ENCODE measurements at places on chromosomes 12 and 14.

- DNase-seq: no peak
These were observed 9.2 kb downstream of the NIN start for GRCh38 chr14:50821510-50822464.

DNA sequence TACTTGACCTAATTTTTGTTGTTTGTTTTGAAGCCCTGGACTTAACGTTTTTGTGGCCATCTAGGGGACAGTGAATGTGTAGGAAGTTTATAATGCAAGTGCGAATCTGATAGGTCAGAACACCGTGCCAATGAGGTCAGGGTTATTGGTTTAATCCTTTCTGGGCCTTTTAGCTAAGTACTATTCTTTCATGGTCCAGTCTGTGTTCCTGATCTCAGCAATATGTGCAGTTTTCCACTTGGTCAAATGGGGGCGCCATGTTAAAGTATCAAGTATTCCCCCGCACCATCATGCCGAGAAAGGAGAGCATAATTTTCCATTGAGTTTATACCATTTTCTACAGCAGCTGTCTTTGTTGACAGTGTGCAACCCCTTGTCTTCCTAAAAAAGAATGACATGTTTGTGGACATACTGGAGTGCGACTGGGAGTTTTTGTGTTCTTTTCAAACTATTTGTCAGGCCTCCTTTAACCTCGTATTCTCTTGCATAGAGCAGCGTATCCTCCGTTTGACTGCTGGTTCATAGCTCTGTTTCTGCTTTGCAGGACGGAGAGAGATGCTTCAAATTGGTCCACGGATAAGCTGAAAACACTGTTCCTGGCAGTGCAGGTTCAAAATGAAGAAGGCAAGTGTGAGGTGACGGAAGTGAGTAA lies 1.3 kb downstream of the AHSA1 start:
- no peak for DNase-seq

DNA sequence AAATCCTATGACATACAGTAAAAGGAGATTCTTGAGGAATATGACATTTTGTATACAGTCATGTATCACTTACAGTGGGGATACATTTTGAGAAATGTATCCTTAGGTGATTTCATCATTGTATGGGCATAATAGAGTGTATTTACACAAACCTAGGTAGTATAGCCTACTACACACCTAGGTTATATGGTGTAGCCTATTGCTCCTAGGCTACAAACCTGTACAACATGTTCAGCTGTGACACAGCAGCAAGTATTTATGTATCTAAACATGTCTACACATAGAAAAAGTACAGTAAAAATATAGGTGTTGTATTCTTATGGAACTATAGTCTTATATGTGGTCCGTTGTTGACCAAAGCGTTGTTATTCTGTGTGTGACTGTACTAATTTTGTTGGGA lies 178.8 kb downstream of the FOXA1 start:
- no peak for DNase-seq

DNA sequence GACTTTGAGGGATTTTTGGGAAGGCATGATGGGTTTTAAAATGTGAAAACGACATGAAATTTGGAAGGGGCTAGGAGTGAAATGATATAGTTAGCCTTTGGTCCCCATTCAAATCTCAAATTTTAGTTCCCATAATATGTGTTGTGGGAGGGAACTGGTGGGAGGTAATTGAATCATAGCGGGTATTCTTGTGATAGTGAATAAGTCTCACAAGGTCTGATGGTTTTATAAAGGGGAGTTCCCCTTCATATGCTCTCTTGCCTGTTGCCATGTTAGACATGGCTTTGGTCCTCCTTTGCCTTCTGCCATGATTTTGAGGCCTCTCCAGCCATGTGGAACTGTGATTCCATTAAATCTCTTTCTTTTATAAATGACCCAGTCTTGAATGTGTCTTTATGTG lies 72.8 kb downstream of the SLC16A7 start:
- DNase-seq: no peak

- no peak for DNase-seq
These were observed 775 bp upstream of the FAM186A start for GRCh38 chr12:50397117-50397650.

DNA sequence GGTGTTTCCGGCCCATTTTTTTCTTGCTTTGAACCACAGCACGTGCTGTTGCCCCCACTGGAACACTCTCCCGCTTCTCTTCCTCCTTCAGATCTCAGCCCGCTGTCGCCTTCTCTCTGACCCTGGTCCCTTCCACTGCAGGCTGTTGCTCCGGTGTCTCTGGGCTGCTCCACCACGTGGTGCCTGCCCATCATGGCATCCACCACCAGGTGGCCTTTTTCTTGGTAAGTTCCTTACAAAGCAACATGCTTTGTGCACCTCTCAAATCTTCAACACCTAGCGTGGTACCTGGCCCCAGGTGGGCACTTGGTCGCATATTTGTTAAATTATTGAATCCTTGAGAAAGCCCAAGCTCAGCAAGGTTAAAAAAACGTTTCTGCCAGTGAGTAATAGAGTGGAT lies 19.1 kb downstream of the TUNAR start:
- DNase-seq: no peak

GRCh38 chr14:59619061-59619460 lies 42.4 kb upstream of the CCDC175 start:
- DNase-seq: no peak

DNA sequence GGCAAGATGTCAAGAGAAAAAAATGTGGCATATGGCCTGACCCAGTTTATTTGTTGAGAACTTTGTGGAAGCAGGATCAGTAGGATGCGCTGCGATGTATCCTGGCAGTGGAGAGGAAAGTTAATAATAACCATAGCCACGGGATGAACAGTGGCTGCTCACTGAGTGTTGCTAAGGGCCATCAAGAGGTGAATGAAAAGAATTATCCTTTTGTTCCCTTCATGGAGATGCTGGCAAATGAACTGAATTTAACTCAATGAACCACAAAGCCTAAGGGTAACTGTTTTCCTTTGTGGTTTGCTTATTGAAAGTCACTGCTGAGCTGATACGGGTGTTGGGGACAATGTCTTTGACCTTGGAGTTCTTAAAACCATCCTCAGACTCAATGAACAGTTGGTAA lies 476.5 kb downstream of the APAF1 start:
- no peak for DNase-seq

DNA sequence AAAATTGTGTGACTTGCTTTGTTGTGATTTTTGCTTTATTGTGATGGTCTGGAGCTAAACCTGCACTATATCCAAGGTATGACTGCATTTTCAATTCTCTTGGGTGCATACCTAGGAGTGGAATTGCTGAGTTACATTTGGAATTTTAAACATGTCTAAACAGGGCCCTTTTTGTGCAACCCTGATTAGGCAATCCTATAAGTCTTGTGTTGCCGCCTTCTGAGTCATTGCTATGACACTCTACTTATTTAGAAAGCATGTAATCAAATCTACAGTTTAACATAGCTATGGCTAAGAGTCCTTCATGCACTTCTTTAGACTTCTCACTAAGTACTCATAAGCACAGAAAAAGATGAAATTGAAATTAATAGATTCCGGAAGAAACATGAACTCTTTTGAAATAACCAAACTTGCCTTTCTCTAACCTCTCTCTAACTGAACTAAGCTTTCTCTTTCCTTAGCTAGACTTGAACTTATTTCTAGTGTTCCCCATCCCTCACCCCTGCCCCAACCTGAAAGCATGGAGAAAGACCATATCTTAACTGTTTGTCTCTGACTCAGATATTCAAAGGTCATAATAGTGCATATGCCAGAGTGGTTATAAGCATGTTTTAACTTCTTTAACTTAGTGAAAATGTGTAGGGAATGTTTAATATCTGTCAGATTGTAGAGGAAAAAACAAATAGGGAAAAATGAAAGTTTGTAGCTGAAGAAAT lies 203.0 kb downstream of the SNAPC1 start:
- no peak for DNase-seq

DNA sequence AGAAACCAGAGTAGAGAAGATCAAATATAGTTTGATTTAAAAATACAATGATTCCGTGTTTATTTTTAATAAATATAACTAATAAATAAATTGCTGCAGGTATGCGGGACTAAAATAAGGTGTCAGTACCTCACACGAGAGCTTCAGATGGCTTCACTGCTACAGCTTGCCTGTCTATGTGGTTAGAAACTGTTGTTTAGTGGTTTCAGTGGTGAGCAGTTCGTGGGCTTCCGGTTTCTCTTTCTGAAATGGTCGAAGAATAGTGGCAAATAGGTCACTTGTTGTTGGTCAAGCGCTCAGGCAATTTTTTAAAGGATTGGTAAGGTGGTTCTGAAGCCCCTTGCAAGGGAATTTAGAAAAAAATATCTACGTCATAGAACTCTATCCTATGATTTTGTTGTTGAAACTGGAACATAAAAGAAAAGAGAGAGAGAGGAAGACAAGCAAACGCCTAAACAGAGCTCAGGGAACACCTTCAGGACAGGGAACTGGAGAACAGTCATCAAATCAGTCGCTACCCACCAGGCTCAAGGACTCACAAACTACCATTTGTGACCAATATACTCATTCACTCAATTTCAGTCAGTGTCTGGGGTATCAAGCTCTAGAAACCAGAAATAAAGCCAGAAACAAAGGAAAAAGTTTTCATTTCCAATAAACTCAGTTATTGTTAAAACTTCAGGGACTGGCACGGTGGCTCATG lies 31.3 kb downstream of the GABARAPL1 start:
- DNase-seq: no peak

GRCh38 chr12:91373086-91373485 lies 190.5 kb upstream of the DCN start:
- no peak for DNase-seq

GRCh38 chr12:388541-389141 lies 479 bp downstream of the KDM5A start:
- no peak for DNase-seq

- DNase-seq: no peak
These were observed 135.2 kb downstream of the APAF1 start for GRCh38 chr12:98780261-98780660.

GRCh38 chr12:56336361-56337167 lies 2.1 kb upstream of the IL23A start:
- DNase-seq: no peak

GRCh38 chr14:75554482-75554881 lies 23.9 kb upstream of the FLVCR2 start:
- DNase-seq: no peak
